ENCODE measurements at places on chromosomes 1 and 21.

DNA sequence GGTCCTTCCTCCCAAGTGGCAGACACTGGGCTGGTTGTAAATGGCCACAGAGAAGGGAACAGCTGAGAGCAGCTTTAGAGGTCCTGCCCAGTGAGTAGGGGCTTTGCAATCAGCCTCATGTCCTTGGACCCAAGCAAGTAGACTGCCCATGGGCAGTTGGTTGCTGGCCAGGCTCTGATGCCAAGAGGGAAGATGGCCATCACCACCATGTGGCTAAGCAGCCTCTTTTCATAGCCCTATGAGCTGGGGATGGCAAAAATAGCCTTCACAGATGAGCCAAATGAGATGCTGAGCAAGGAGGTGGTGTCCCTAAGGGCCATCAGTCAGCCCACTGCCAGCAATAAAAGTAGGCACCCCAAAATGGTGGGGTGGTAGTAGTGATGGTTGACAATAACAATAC, 3.2 kb downstream of the DISP3 start:
- no peak for DNase-seq

- DNase-seq, result peak; percentile 1
Observed at GRCh38 chr1:16605532-16606505, 7.5 kb downstream of the NBPF1 start.

- no peak for DNase-seq
Observed at GRCh38 chr1:102588536-102588935, 519.8 kb downstream of the COL11A1 start.

- no peak for DNase-seq
Observed at GRCh38 chr1:68136187-68136586, 85.8 kb upstream of the DIRAS3 start.

DNA sequence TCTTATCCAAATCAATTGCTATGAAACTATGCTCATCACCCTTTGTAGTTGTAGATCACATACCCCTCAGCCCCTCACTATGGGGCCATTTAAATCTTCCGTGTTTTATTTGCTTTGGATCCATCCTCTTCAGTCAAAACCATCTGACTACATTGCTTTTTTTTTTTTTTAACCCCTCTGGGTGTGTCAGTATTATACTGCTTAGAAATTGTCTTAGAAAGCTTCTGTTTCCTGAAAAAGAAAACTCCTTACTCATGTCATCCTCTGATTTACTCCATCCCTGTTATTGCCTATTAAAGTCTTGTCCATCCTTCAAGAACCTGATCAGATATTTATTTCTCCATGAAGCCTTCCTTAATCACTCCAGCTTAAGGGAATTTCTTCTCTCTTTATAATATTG, 74.0 kb upstream of the HSD17B7 start:
- no peak for DNase-seq

DNA sequence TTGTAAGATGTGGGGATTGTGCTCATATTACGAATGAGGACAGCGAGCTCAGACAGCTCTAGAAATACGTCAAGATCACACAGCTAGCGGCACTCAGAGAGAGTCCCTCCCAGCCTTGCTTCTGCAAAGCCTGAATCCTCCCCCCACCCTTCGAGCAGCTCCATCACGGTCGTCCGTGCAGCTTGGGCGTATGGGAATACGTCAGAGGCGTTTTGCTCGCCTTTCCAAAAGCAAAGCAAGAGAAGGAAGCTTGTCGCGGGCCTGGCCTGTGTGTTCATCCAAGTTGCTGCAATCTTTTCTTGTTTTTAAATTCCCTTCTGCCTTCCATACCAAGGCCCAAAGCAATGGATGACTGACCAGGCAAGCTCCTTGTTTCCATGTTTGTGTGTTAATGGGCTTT, 125.5 kb upstream of the IRF2BP2 start:
- DNase-seq, result no peak

DNA sequence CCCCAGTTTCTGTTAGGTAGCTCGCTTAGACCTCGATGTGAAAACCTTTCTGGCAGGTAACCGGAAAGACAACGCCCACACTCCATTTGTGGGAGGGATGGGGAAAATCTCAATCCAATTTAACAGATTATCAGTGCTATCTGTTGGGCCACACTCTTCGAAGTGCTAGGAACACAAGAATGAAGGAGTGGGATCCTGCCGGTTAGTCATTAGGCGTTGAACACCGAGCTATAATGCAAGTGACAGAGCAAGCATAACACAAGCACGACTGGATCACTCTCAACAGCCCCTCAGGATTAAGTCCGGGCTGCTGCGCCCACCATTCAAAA, 531 bp downstream of the SNIP1 start:
- no peak for DNase-seq

DNA sequence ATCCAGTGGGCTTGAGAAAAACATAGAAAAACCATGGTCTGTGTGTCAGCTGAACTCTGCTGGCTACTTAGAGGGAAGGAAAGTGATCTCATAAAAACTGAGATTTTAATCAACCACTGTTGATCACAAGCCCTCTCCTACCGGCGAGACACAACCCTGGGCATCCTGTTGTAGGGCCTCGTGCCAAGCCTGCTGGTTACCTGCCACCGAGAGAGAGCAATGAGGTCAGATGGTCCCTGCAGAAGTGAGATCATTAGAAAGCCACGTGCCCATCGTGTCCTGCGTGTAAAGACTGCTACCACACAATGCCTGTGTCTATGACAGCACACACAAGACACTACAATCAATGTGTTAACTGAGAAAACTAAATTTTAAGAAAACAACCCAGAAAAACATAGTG, 41.7 kb upstream of the GPR153 start:
- no peak for DNase-seq

GRCh38 chr1:210633636-210634035, 304.9 kb downstream of the HHAT start:
- DNase-seq, result no peak

DNA sequence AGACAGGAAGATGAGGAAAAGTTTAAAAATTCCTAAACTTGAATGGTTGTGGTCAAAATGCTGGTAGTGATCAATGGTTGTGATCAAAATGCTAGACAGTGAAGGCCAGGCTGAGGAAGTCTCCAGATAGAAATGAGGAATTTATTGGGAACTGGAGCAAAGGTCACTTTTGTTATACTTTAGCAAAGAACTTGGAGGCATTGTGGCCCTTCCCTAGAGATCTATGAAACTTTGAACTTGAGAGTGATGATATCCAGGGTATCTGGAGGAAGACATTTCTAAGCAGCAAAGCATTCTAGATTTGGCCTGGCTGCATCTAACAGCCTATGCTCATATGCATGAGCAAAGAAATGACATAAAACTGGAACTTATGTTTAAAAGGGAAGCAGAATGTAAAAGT, 35.5 kb upstream of the RABGAP1L start:
- DNase-seq, result no peak

DNA sequence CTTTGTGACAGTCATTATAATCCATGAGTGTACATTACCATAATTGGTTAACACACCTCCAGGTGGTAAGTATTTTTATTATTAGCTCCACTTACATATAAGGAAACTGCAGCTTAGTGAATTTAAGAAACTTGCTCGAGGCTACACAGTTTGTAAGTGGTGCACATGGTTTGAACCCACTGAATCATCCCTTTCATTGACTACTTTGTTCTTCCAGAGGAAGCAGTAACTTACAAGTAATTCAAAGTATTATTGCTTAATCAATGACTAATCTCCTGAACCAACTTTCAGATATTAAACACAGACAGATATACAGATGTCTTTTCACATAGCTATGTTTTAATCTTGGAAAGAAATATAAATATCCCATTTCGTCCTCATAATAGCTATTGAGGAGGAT, 18.7 kb upstream of the CLDN8 start:
- no peak for DNase-seq

- no peak for DNase-seq
Observed at GRCh38 chr1:205122489-205122882, 708 bp upstream of the RBBP5 start.

GRCh38 chr1:115577513-115577912, 64.3 kb upstream of the VANGL1 start:
- no peak for DNase-seq

- peak; percentile 97 for DNase-seq
Observed at GRCh38 chr1:117059678-117060440, at the start of gene TTF2. Gene TTF2 (plus strand): TSS chr1:117060326. CDS start chr1:117060347, 21 bp downstream.

GRCh38 chr1:198934901-198935305, 296.1 kb downstream of the PTPRC start:
- no peak for DNase-seq

GRCh38 chr1:189312499-189312898, 1165.2 kb downstream of the BRINP3 start:
- no peak for DNase-seq

DNA sequence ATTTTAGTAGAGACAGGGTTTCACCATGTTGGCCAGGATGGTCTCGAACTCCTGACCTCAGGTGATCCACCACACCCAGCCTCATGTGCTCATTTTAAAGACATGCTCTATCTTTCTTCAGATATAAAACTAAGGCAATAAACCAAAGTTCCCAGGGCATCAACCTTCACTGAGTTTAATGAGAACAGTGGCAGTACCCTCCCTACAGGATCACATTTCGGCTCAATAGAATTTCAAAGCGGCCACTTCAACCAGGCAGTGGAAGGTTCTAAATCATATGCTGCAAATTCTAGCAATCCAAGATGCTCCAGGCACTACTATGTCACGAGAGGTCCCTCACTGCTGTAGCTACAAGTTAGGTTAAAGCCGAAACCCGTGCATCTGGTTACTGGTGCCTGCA, 45.5 kb downstream of the PARP1 start:
- no peak for DNase-seq
